ENCODE measurements at places on chromosomes 5 and 9.

DNA sequence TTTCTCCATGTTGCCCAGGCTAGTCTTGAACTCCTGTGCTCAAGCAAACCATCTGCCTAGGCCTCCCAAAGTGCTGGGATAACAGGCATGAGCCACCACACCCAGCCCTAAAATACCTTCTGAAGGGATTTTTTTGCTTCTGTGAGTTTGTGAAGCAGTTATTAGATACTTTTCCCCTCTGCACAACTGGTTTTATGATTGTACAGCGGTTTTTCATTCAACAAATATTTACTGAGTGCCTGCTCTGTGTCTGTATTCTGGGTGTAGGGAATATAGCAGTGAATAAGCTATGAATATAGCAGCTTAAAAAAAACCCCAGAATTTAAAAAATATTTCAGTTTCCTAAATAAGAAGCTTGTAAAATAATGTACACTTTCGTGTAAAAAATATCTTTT is 2.3 kb downstream of the SNX24 start:
- DNase-seq: no peak

DNA sequence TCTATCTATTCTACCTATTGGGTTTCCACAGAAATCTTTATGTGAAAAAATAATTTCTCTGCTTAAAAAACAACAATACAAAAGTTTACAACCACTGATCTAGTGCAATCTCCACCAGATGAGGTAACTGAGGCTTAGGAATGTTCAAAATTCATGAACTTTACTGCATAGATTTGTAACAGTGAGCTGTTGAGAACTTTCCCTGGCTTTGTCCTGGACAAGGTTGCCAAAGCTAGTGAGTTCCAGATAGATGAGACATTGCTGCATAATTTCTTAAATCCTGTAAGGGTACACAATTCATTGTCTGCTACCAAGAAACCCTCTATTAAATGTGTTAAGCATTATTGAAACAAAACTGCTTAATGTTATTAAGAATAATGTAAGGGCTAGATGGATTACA is 102.7 kb downstream of the OSMR start:
- no peak for DNase-seq

DNA sequence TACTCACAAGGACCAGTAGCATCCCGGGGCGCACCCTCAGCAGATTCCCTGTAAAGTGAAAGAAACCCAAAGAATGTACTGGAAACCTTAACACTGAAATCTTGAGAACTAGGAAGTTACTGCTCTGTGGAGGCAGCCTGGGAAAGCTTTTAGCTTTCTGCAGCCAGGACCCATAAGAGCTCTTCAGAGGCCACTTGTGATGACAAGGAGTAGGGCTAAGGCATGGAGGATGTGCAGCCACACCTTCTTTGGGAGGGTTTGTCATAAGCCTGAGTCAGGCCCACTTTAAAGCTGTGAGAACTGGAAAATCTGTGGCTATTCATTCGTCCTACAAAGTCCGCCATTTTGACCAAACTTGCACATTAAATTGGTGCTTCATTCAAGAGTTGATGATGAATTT is 291.1 kb upstream of the TLE4 start:
- DNase-seq: no peak

- no peak for DNase-seq
These were observed 6.0 kb downstream of the OLFML2A start for GRCh38 chr9:124782661-124783574.

- no peak for DNase-seq
These were observed 50.8 kb downstream of the ALDH7A1 start for GRCh38 chr5:126544087-126544740.

GRCh38 chr9:3308609-3309008 is 217.2 kb downstream of the RFX3 start:
- no peak for DNase-seq
